ENCODE measurements at places on chromosomes 3 and 15.
A peak's percentile ranks its signal among the peaks of the same experiment; 100 is the strongest.

DNA sequence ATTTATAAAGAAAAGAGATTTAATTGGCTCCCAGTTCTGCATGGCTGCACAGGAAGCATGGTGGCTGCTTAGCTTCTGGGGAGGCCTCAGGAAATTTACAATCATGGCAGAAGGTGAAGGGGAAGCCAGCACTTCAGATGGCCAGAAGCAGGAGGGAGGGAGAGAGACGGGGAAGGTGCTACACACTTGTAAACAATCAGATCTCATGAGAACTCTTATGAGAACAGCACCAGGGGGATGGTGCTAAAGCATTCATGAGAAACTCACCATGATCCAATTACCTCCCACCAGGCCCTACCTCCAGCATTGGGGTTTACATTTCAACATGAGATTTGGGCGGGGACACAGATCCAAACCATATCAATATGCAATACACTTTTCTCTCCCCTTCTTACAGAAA lies 73.7 kb downstream of the ECT2 start:
- DNase-seq: no peak

DNA sequence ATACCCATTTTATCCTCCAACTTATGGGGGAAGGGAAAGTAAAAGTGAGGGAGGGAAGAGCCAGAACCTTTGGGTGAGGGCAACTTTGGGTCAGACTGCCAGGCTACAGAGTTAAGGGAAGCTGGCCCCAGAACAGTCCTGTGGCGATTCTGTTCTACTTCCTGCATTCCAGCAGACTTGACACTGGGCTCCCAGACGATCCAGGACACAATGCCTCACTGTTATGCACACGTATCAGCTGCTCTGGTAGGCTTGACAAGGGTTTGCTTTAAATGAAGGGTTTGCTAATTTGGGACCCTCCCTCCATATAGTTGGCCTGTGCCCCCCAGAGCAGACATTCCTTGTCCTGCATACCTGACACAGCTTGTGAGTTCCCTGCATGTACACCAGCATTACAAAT lies 10.7 kb downstream of the GORASP1 start:
- no peak for DNase-seq

- DNase-seq: no peak
Observed at GRCh38 chr3:66555214-66555844, 54.5 kb upstream of the LRIG1 start.

- no peak for DNase-seq
Observed at GRCh38 chr3:17187589-17188184, 302.9 kb downstream of the PLCL2 start.

DNA sequence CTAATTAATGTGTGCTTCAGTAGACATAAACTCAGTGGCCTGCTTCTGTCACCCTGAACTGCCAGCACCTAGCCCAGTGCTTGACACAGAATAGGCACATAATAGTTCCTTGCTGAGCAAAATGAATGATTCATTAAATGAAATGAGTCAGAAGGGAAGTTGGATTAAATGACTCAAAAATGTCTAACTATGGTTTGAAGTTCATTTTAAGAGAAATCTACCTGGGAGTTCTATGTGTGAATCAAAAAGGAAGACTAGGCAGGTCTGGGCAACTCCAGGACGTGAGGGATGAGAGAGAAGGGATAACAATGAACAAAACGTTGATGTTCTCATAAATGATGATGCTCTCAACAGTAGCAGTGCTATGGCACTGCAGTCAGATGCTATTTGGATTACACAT lies 175.0 kb downstream of the CFAP20DC start:
- DNase-seq: no peak

GRCh38 chr3:43080726-43081568 lies 24.9 kb downstream of the POMGNT2 start:
- DNase-seq: no peak

DNA sequence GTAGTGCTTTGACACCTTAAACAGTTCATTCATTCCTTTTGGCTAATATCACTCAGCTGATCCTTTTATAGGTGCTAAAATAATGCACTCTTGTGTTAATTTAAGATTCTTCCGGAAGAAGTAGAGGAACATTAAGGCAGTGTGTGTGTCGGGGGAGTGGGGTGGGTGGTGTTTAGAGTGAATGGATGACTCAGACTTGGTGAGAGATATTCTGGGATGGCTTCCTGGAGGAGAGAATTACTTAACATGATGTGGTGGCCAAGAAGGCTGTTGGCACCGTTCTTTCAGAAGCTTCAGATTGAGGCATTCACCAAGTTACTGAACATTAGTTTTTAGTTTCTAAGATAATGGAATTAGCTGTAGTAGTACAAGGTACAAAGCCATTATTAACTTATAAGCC lies 125.6 kb upstream of the ROPN1 start:
- DNase-seq: peak; percentile 82

- DNase-seq: no peak
Observed at GRCh38 chr15:85910834-85911233, 116.1 kb upstream of the KLHL25 start.

- DNase-seq: no peak
Observed at GRCh38 chr15:61820951-61821350, 239.3 kb downstream of the VPS13C start.

DNA sequence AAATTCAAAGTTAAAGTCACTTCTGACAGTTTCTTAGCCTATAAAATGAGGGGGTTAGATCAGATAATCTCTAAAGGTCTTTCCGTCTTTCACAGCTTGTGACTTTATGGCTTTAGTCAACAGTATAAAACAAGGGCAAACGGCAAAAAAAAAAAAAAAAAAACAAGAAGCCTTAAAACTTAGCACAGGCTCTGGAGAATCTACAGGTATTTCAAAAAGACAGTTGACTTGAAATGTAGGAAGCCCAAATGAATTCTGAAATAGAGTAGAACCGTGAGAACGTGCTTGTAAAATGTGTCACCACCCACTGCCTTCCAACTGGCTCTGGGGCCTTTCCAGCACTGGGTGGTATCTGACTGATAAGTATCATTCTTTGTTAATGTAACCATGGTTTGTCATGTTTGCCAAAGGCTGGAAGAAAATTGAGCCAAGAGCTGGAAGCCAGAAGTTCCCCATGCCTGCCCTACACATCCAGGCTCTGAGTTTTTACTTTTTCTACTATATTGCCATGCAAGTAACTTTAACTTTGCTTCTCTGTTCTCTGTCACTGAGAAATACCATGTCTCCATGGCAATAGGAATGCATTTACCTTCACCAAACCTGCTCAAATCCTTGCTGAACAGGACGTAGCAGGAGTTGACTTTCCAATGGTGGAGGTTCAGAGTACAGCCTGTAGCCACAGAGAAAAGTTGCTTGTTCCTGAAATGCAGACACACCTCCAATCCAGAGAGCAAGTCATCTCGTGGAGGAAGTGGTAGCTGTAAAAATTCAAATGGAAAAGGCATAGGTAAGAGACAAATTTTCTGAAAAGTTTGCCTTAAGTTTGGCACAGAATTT lies 35.8 kb upstream of the THSD4 start:
- DNase-seq: no peak

DNA sequence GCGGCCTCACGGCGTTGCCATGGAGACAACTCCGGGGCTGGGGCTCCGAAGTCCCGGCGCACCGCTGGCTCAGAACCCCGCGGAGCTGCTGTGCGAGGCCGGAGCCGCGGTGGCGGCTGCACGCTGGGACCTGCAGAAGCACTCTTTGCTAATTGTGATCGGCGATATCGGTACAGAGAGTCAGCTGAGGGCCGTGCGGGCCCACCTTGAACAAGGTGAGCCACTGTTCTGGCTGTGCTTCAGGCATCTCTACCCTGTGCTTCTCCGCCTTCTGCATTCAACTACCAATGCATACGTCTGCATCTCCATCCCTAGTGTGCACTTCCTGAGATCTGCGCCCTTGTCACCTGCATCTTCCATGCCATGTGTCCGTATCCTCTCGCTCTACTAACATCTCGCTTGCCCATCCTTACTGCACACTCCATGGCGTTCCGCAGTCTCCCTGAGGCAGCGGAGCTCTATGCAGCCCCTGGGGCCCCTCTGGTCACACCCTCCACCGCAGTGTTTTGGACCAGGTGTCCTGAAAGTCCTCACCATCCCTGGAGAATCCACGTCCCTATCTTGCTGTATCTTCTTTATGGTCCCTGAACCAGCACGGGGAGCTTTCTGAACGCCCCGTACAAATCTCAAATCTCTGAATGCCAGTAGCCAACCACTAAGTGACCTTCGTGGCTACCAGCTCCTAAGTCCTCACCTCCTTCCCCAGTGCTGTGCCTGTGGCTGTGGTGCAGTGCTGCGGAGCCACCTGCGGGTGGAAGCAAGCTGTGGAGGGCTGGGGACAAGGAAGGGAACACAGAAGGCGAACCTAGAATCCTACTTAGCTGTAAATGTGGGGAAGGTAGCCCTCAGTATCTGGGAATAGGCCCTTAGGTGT lies 6.2 kb upstream of the MAP1A start:
- no peak for DNase-seq

Measured in putamen (tissue), 1 donor.